ENCODE measurements at places on chromosomes 7 and 10.

DNA sequence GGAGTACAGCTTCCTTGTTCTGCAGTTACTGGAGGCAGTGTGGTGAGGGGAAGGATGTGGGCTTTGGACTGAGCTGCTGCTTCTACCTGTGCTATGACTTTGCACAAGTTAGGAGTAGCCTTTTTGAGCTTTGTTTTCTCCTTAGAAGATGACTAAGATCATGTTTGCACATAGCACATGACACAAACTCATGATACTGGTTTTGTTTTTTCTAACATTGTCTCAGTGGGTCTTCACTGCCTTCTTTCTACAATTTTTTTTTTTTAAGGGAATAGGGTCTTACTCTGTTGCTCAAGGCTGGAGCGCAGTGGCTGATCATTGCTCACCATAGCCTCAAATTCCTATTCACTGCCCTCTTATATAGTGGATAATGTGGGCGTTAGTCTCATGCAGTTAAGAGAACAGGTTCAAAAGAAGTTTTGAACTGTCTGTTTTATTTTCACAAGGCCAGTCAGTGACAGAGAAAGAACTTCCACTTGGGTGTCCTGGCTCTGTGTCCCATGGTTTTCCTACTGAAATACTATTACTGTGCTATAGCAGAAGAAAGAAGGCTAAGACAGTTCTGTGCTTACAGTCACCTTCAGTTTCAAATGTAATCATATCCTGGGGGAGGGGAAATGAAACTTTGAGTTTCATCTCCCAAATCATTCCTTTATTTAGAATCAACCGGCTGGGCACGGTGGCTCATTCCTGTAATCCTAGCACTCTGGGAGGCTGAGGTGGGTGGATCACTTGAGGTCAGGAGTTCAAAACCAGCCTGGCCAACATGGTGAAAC is 72.0 kb downstream of the KAT6B start:
- no peak for DNase-seq

GRCh38 chr7:155999631-156000489 is 187.6 kb upstream of the SHH start:
- no peak for DNase-seq

DNA sequence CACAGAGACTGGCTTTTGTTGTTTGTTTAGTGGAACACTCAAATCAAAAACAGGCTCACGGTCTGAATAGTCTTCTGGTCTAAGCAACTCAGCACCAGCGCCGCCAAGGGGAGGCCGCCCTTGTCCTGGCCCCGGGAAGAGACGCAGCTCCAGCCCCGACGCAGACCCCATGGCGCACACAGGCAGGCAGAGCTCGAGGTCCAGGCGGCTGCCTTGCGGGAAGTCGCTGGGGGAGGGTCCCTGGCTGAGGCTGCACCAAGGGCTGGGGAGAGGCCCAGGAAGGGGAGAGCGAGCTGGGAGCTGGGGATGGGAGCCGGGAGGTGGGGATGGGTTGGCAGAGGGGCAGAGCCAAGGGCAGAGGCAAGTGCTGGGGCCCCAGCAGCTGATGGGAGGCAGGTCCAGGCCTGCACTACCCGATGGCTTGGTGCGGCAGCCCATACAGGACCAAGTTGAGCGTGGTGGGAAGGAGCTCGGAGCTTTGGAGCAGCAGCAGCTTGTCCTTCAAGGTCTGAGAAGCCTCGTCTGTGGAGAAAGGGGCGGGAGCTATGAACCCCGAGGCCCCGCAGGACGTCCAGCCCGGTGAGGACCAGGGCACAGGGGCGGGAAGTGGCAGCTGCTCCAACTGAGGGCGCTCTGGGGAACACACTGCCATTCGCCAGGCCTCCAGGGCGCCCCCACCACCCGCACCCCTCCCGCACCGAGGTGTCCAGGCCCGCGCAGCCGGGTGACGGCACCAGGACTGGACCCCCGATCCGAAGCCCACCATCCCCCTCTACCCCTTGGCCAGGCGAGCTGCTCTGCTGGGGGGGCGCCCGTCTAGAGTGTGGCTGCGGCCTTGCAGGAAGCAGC is 22.7 kb upstream of the NKX6-2 start:
- DNase-seq = no peak

GRCh38 chr10:4073912-4074311 is 288.9 kb upstream of the KLF6 start:
- DNase-seq = no peak

GRCh38 chr7:73470208-73470607 is 36.6 kb downstream of the FZD9 start:
- no peak for DNase-seq

GRCh38 chr7:100247152-100247757 is 27.5 kb downstream of the PVRIG start:
- no peak for DNase-seq

- DNase-seq = no peak
Measured at GRCh38 chr10:119314486-119314885, 107.1 kb downstream of the GRK5 start.

GRCh38 chr10:124239134-124239533 is 145.7 kb upstream of the CHST15 start:
- DNase-seq = no peak

DNA sequence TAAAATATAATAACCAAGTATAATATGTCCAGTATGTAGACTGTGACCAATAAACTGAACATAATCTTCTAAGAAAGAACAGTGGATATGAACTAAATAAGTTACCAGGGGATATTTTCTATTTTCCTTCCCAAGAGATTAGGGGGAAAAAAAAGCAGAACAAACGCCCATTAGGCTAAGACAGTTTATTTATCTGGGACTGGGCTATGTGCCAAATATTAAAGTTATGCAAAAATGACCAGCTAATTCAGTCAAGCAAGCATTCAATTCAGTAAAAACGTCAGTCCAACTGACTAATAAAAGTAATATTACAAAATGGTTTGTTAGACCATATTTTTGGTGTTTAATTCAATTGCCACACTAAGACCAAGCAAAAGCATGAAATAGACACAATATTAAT is 122.2 kb downstream of the TSPAN12 start:
- DNase-seq = no peak

- DNase-seq = no peak
Measured at GRCh38 chr7:1750541-1751021, 80.5 kb downstream of the ELFN1 start.

- no peak for DNase-seq
Measured at GRCh38 chr10:89138755-89139490, 68.2 kb downstream of the CH25H start.

DNA sequence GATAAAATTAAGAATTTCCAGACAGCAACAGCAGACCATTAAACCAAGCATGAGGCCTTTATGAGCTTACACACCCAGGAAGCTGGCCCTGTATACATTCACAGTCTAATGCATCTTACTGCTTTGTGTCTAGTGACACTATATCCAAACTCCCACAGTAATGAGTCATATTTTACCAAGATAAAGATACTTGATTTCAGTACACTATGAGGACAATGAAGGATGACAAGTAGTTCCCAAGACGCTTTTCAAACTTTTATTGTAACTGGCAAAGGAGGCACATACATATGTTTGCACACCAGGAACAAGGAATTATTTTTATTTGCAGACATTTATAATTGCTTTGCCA is 148.0 kb downstream of the TSPAN12 start:
- DNase-seq = no peak
